ENCODE measurements at places on chromosomes 2 and 18.

DNA sequence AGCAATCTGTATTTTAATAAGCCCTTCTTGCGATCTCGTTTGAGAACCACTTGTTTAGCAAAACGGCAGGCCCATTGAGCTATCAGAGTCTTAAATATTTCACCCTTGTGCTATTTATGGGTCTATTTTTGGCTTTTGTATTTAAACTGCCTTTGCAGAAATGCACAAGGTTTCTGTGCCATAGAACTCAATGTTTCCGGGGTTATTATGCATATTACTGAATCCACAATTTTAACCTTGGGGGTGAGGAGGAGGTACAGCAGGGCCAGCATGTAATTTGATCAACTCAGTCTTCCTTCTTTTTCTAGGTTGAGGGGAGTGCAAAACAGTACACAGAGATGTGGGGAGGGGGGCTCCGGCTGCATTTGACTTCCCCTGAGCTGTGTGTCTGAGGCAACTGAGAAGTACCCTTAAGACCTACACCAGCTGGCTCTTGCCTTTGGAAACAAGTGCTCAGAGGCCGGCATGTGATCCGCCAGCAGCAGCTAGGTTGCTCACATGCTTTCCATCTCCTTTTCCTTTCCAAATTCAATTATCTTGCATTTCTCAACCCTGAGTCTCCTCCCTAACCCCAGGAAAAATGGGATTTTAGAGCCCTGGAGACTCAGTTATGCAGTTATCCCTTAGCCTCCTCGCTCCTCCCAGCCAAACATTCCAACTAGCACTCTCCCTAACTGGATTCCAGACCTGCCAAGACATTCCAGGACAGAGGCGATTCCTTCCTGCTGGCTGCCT lies 103.0 kb downstream of the HNRNPLL start:
- DNase-seq, result no peak

DNA sequence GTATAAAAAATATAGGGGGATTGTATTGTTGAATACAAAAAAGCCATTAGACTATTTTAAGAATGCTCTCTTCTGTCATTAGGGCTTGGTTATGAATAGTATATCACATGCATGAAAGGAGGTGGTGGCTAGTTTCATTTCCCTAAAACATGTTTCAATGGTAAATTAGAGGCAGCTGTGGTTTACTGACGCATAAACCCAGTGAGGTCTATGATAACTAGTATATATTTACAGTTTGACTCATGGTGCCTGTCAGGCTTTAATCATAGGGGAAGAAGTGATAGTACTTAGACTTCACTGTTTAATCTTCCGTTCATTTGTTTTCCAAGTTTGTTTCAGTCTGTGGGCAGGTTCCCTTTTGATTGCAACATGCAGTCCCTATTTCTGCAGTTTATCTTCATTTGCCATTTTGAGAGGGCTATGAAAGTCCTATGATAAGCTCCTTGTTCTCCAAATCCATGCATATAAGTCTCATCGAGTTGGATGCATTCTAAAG lies 55.1 kb upstream of the MAP4K3 start:
- peak; percentile 92 for DNase-seq

GRCh38 chr2:239581352-239581901 lies 180.6 kb upstream of the HDAC4 start:
- DNase-seq, result no peak

DNA sequence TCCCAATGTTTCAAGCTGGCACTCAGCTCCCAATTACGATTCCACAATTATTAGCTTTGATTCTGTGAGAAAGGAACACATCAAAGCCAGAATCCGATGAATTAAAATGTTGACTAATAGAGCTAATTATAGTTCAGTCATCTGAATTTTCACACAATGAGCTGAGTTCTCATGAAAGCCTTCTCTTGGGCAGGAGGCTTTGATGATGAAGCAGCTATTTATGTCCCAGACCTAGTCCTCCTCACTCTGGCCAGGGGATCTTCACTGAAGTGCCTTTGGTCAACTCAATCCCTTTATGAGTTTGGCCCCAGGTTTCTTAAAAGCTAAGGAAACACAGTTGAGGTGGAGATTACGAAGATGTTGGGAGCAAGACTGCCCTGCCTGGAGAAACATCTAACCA lies 74.7 kb upstream of the PPM1B start:
- DNase-seq, result no peak

DNA sequence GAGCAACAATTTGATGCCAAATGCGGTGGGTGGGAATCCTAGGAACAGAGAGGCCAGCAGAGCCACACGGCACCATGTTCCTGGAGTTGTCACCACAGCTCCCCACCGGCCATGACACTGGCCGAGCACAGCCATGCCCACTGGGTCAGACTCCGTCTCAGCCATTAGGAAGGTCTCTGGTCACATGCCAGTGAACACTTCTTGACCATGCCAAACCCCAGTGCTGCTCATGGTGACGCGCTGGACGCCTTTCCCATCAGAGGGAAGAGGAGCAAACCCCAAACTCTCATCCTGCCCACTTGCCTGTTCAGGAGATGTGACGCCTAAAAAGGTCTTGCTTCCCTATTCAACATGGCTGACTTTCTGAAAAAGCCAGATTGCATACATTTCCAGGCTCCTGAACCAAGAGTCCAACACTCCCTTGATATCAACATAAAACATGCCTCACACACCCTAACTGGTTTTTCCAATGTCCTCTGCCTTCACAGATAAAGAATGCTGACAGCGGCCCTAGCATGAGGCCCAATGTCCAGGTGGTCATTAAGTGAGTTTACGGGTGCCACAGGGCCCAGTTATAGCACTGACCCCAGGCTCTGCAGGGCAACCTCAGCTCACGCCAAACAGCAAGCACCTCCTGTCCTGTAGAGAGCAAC lies 31.9 kb downstream of the TFCP2L1 start:
- no peak for DNase-seq

DNA sequence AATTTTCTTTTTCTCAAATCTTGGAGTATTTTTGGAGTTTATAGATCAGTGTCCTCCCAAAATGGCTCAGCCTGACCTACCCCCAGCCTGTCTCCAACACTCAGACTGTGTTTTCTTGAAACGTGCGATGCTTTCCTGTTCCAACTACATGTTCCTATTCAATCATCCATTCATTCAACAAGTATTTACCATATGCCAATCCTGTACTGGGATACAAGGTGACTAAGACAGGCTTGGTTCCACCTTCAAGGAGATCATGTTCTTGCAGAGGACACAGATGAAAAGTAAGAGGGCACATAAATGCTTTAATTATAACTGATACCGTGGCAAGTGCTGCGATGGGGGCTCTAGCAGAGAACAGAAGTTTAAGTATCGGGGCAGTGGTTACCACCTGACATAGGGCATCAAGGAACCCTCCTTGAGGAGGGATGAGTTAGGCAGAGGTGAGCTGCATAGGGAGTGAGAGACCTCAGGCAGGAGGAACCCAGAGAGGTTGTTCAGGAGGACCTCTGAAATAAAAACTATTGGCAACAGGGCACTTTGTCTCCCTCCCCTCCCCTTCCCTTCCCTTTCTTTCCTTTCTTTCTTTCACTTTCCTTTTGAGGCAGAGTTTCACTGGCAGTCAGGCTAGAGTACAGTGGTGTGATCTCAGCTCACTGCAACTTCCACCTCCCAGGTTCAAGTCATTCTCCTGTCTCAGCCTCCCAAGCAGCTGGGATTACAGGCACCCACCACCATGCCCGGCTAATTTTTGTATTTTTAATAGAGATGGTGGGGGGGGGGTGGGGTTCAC lies 469.0 kb downstream of the EPHA4 start:
- no peak for DNase-seq

- no peak for DNase-seq
Measured at GRCh38 chr2:226847090-226847489, 11.2 kb downstream of the RHBDD1 start.

- no peak for DNase-seq
Measured at GRCh38 chr18:34661464-34662087, 48.5 kb upstream of the DTNA start.

- no peak for DNase-seq
Measured at GRCh38 chr18:456361-457139, 44.0 kb downstream of the COLEC12 start.

GRCh38 chr18:51907687-51908597 lies 432.1 kb upstream of the DCC start:
- no peak for DNase-seq

DNA sequence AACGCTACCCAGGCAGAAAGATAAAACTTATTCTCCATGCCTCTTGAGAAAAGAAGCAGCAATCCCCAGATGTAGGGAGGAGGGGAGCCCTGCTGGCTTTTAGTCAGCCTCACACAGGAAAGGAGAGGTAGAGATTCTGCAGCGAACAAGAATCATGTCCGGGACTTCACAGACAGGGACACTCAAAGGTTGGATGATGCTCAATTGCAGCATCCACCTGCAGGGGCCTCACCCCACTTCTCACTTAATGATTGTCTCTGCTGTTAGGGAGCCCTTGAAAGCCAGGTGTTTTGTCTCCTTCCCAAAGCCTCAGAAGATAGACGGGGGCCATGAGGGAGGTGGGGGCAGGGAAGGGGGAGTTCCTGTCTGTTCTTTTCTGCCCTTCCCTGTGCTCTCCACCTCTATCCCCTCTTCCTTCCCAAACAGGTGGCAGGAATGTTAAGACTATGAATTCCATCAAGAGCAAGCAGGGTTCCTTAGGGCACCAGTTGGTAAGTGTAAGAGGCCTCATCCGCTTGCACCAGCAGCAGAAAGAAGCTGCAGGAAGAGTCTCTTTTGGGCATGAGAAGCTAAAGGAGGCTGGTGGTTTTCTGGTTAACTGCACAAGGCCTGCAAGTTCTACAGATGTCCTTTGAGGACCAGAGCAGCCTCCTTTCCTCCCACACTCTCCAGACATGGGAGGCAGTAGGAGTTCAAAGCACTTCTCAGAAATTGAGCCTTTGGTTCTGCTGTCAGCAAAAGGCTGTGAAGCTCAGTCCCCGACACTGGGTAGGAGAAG lies 154.7 kb upstream of the TNP1 start:
- DNase-seq, result no peak

- DNase-seq, result no peak
Measured at GRCh38 chr2:199692489-199692888, 158.5 kb downstream of the FTCDNL1 start.

DNA sequence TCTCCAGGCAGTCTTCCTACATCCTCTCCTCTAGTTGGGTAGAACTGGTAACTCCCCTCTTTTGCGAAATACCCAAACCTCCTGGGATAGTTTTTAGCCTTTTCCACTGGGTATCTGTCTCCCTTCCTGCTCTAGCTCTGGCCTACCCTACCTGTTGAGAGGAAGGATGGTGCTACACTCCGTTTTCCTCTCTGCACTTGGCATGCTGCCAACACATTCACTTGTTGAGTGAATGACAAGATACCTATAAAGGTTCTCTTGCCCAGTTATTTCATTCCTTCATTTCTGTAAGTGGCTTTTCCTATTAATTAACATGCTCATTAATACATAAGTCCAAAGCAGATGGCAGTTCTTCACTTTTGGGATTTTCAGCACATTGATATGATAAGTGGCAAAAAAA lies 293.8 kb downstream of the CNTNAP5 start:
- no peak for DNase-seq

GRCh38 chr2:235799281-235799680 lies 305.4 kb downstream of the AGAP1 start:
- no peak for DNase-seq

DNA sequence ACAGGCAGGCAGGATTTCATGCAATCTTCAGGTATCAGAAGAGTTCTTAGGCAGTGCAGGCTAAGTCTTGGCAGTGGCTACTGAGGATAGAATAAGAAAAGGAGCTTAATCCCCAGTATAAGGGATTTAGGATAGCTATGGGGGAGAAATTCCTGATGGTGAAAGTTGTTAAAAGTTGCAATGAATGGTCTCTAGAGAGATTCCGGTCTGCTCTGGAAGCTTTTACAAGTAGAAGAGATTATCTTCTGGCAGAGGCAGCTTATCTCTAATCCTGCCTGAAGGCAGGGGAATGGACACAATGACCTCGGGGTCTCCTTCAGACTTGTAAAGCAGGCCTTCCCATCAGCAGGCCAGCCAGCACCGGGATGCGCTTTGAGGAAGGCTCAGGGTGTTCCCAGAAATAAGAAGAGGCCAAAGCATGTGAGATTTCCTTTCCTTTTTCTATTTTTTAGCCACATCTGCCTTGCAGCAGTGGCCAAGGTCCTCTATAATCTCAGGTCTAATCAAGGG lies 253.9 kb upstream of the KLHL29 start:
- DNase-seq, result no peak

DNA sequence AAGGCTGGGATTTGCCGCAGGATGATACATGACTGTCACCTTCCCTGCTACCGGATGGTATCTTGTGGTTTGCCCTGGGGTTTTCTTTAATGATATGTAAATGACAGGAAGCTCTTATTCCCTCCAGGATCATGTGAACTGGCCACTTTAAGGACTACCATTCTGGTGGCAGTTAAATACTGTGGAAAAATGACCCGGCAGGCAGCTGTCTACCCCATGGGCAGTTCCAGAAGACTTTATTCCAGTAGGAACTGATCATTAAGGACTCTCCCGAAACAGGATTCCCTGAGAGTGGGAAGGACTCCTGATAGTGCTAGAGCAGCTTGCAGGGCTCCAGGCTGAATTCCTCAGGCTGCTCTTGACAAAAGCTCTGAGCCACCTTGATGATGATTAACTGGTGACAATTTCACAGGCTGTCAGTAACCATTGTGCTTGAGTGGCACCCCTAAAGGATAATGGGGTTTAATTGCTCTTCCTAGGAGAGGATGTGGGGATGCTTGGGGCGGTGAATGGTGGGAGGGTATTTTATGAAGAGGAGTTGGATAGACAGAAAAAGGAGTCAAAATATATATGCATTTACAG lies 212.0 kb downstream of the CPS1 start:
- no peak for DNase-seq

DNA sequence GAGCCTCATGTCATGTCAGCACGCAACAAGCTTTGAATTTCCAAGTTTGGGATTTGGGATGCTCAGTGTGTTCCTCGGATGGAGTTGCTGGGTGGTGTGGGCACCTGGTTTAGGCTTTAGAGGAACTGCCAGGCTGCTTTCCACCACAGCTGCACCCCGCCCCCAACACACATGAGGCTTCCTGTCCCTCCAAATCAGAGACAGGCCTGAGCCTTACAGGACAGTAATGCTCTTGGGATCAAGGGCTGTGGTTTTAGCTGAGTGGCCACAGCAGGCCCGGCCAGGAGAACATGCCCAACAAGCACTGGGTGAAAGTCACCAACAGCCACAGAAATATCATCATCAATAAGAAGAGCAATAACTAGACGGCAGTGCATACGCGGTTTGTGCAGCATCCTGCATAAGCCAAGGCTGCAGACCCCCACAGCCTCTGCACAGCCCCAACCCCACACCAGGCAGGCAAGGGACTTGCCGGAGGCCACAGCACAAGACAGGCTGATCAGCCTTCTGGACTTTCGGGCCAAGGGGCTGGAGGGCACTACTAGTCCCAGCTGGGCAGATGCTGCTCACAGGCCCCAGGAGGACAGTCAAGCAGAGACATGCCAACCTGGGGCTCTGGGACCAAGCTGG lies 29.7 kb upstream of the GPC1 start:
- DNase-seq, result no peak
